ENCODE measurements at places on chromosomes 1 and 21.

DNA sequence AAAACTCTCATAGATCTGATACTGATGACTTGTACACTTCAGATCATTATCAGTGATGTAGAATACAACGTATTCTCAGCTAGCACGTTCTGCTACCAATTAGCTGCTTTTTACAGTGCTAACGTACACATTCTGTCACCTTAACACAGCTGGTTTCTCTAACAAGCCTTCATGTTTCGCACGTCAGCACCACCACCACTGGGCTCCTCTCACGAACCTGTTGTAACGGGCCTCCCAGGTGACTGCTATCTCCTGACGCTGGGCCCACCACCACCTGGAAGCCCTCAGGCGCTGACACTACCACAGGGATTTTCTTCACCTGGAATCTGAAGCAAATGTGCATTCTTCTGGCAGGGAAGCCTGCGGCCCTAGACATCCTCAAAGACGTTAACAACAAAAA lies 19.8 kb downstream of the TOMM20 start:
- DNase-seq = no peak

- no peak for DNase-seq
These were observed 128.2 kb downstream of the LBR start for GRCh38 chr1:225299624-225300023.

DNA sequence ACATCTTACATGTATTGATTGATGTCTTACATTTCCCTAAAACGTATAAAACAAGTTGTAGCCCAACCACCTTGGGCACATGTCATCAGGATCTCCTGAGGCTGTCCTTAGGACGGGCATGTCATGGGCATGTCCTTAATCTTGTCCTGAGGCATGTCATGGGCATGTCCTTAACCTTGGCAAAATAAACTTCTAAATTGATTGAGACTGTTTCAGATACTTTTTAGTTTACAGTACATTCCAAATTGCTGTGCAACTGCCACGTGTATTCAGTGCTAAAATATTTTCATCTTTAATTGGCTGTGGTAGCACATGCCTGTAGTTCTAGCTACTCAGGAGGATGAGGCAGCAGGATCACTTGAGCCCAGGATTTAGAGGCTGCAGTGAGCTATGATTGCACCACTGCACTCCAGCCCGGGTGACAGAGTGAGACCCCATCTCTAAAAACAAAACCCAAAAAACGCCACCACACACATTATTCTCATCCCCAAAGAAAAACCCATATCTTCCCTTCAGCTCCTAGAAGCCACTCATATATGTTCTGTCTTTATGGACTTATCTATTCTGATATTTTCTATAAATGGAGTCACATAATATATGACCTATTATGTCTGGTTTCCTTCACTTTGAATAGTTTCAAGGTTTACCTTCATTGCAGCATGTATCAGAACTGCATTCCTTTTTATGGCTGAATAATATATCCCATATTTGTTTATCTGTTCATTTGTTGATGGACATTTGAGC lies 96.0 kb upstream of the BTG3 start:
- no peak for DNase-seq

DNA sequence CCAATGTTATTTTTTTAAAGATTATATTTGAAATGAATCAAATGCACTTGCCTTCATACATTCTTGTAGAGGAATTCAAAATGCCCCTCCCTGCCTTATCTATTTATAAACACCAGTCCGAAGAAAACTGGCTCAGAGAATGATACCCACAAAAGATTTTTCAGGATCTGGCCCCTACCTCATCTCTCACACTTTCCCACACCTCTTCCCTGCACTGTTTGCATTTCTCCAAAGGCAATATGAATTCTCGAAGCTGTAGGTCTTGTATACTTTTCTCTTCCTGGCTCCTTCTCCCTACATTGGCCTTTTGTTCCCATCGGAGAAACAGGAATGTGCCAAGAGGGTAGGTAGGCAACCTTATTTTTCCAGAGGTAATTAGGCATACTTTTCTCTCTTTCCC lies 12.0 kb upstream of the CCDC190 start:
- DNase-seq = no peak

- no peak for DNase-seq
These were observed 44.5 kb downstream of the TAS1R2 start for GRCh38 chr1:18814874-18815531.

DNA sequence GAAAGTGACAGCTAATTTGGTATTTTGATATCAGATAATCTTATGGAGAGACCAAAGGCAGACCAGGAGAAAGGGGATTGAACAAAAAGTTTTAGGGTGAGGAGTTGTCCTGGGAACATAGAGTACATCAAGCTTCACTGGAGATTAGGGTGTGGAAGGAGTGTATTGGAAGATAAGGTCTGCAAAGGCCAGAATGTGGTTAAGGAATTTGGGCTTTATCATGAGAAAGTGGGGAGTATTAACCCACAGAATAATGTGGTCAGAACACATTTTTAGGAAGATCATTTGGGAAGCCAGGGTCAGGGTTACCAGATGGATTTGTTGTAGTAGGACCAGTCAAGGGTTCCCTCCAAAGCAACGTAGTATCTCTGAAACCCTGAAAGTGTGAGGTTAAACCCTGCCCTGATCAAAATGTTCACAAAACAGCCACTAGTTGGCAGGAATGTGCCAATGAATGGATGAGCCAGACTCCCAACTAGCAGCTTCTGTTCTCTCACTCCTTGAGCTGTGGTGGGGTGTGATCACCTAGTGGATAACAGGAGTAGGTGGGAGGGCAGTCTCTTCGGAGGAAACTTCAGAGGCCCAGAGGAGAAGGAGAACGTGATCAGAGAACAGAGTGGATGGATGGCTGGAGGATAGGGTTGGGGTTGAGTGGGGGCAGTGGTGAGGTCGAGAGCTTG lies 35.8 kb downstream of the SLC2A1 start:
- DNase-seq = peak; percentile 79

GRCh38 chr1:6827079-6827478 lies 41.8 kb downstream of the CAMTA1 start:
- DNase-seq = no peak

GRCh38 chr1:116722016-116722838 lies 32.0 kb upstream of the CD2 start:
- DNase-seq = no peak

GRCh38 chr1:187032316-187032981 lies 203.7 kb downstream of the PLA2G4A start:
- no peak for DNase-seq

GRCh38 chr1:183203094-183203493 lies 17.0 kb downstream of the LAMC2 start:
- no peak for DNase-seq

DNA sequence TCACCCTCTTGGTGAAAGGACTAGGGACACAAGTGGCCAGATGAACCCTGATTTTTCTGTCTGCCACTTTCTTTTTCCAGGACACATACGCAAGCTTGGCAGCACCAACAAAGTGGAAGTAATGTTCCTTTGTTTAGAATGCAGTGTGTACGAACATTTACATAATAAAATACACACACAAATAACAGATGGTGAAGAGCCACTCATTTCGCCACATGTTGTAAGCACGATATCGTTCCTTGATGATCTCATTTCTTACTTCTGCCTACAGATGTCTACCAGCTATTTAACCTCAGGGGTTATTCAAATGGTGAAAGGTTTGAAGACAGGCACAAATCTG lies 670.2 kb upstream of the CXADR start:
- DNase-seq = no peak

- DNase-seq = peak; percentile 30
These were observed 62.4 kb downstream of the CD247 start for GRCh38 chr1:167455786-167456446.

DNA sequence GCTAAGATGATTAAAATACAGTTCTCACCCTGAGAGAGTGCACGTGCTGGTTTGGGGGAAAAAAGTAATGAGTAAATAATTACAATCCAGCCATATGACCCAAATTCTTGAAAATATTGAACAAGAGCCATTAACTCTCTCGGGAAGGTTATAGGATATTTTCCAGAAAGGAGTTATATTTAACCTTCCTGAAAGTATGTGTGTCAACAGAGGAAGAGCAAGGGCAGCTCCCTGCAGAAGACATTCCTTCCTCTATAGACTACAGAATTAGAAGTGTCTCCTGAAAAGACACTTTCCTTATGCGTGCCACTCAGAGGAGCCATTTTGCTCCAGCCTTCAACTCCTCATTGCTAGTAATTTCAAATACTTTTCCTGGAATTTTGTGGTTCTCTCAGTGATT lies 648.7 kb downstream of the USP25 start:
- DNase-seq = no peak

DNA sequence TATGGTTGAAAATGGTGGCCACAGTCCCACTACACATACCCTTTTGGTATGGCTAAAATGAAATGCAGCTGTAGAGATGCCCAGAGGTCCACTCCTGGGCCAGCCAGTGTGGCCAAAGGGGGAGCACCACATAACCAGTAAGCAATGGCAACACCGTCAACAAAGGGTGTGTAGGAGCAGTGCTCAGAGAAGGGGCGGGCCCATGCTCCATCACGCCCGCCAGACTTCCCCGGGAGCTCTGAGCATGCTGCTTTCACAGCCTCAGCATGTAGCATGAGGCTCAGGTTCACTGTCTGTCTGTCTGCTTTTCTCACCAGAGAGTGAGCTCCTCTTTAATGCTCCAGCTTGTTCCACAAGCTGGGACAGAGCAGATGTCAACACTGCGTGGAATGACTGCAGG lies 537.6 kb downstream of the MATN1 start:
- DNase-seq = no peak

DNA sequence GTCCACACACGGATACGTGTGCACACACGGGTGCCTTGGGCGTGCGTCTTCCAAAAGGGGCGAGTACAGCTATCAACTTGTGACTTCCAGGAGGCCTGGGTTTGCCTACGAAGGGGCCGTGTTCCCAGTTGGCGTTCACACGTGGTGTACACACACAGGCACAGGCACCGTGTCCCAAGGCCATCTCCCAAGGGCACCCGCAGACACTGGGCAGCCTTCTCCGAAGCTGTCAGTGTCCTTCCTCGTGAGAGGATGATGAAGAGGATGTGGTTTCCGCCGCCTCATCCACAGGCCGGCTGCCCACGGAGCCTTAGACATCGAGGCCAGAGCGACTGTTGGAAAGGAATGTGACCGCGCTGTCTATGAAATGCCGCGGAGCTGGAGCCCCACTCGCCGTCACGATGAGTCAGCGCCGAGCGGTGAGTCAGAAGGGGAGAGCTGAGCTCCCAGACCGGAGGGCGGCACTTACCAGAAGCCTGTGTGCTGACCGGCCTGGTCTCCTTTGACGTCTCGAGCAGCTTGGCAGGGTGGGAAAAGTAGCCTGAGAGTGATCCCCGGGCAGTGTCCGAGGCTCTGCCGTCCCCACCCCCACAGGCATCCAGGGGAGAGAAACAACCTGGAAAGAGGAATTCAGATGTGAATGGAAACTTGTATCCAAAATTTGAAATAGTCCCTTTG lies 141.4 kb upstream of the ARHGEF16 start:
- DNase-seq = peak; percentile 99
